Adipose tissue (tissue), 3 donors: ENCODE measurements at places on chromosomes 3 and 15. TPM values are rescaled to one million over a fixed set of nuclear protein-coding genes. Genes with fewer than 3 reads are reported as not detected.

The PTH1R gene
- polyA plus RNA-seq, result 62.9 TPM

The KIF23 gene
- polyA plus RNA-seq, result 1.5 TPM

The BUB1B gene
- 0.17 TPM for polyA plus RNA-seq

The ITIH3 gene
- polyA plus RNA-seq, result 0.91 TPM

The PDZRN3 gene
- 30.8 TPM for polyA plus RNA-seq

The DRD3 gene
- not detected for polyA plus RNA-seq

The SGO1 gene
- polyA plus RNA-seq, result 0.06 TPM

The SIDT1 gene
- 0.75 TPM for polyA plus RNA-seq

The SKOR1 gene
- 0.40 TPM for polyA plus RNA-seq

The DNAH1 gene
- 2.4 TPM for polyA plus RNA-seq

The ZIC1 gene
- polyA plus RNA-seq, result 2.7 TPM

The CACNA1D gene
- polyA plus RNA-seq, result 1.5 TPM

The NOP10 gene
- polyA plus RNA-seq, result 237 TPM

The COL6A6 gene
- polyA plus RNA-seq, result 0.22 TPM

The SEMA3F gene
- 35.5 TPM for polyA plus RNA-seq

The CACNA2D3 gene
- polyA plus RNA-seq, result 3.0 TPM

The EMC7 gene
- polyA plus RNA-seq, result 52.4 TPM

The MESP2 gene
- polyA plus RNA-seq, result 1.5 TPM
